GM04503 (cell line): ENCODE measurements at places on chromosomes 1 and 21.

- peak; percentile 47 for DNase-seq
Observed at GRCh38 chr1:233668725-233669294, 54.9 kb downstream of the KCNK1 start.

GRCh38 chr1:228793032-228793431 is 57.8 kb downstream of the RHOU start:
- no peak for DNase-seq

GRCh38 chr21:43662286-43662685 is 2.9 kb downstream of the RRP1B start:
- DNase-seq, result no peak

DNA sequence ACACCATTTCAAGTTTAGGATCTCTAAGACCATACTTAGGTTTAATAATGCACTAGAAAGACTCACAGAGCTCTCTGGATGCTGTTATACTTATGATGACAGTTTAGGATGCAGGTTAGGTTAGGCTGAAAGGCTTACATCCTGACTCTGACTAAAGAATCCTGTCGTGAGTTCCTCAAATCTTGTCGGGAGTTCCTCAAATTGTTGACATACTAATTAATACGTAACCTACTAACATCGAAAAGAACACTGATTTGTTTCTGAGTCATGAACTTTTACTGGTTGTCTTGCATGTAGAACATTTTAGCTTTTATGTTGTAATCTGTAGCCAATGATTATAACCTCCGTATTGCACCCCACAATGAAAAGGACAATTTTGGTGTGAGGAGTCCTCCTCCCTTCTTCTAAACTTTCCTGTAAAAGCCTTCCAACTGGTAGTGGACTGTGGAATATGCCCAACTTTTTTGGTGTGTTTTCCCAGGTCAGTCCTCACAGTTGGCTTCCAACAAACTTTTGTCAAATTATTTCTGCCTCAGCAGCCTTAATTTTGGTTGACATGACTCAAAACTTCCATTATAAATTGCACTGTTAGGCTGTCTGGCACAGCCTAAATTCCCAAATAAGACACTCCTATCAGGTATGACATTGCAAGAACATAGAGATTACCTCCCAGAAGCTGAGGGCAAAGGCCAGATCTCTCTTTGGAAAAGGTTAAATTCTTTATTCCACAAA is 107.9 kb upstream of the PALMD start:
- DNase-seq, result no peak

DNA sequence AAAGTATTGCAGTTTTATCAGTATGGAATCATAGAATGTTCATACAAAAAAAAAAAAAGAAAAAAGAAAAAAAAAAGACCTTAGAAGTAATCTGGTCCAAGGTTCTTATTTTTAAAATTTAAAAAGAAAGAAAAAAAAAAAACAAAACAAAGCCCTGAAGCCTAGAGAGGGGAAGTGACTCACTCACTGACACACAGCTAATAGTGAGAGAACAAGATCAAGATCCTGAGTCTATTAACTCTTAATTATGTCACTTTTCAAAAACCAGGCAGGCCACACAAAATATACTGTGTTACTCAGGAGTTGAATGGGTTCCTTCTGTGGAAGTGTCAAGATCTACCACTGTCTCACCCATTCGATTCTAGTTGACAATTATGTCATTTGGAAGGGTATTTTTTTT is 433.9 kb upstream of the DAB1 start:
- no peak for DNase-seq

GRCh38 chr1:201262963-201263608 is 20.2 kb upstream of the PKP1 start:
- no peak for DNase-seq

DNA sequence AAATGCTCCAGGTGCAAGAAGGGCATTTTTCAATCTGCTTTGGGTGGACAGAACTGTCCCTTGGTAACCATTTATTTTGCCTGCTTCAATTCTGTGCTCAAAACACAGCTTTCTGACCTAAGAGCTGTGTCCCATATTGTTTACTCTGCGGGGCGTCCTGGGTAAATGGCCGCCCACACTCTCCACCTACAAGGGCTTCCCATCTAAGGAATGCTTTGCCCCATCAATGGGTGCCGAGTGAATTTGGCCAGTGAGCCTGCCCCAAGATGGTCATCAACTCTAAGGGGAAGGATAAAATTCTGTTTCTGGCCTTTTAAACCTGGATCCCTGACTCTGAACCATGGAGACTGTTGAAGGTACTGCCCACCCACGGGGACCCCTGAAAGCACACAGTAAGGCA is 55.5 kb upstream of the FAM89A start:
- no peak for DNase-seq

DNA sequence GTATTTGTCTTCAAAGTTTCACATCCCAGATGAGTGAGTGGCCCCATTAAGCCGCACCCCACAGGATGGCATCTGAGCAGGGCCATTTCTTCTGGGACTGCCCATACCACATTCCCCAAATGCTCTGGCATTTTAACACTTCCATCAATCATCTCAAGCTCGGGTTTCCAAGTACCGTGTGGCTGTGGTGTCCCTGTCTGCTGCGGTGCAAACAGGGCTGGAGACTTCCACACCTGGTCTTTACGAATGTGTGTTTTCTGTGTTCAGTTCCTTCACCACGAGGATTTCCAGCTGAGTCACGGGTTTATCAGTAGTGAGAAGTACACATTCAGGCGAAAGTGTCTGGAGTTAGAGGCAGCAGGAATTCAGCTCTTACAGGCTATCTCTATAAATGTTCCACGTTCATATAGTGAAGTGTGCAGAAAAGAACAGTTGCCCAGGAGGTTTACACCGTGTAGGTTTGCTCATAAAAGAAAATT is 195.2 kb downstream of the RHOU start:
- no peak for DNase-seq

GRCh38 chr1:40818264-40818961 is 34.8 kb downstream of the KCNQ4 start:
- DNase-seq, result no peak

- DNase-seq, result no peak
Observed at GRCh38 chr1:11320153-11320936, 47.3 kb downstream of the UBIAD1 start.

GRCh38 chr21:31583498-31583897 is 76.0 kb upstream of the SOD1 start:
- no peak for DNase-seq

- DNase-seq, result no peak
Observed at GRCh38 chr1:61158591-61158990, 76.2 kb downstream of the NFIA start.

- DNase-seq, result no peak
Observed at GRCh38 chr1:197093226-197093885, 26.3 kb upstream of the F13B start.

- DNase-seq, result no peak
Observed at GRCh38 chr1:172960454-172961208, 90.1 kb downstream of the TNFSF18 start.

GRCh38 chr1:30718636-30719405 is 4.6 kb downstream of the MATN1 start:
- DNase-seq, result peak; percentile 82

DNA sequence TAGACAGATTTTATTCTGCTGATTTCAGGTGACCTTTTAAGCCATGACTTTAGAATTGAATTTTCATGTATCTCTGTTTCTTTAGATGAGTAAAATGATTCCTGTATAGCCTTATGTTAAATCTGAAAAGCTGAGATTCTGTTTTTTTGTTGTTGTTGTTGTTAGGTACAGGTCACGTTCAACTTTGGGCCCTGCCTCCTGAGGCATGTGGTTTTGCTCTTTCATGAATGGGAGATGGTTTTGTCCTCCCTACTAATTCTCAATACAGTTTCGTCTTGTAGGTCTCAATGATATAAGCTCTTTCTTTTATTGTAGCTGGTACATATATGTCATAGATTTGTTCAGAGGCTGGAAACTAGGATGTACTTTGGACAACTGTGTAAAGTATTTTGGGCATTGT is 79.6 kb downstream of the CDC14A start:
- DNase-seq, result no peak

- DNase-seq, result no peak
Observed at GRCh38 chr1:205504311-205505075, at the start of gene CDK18. Gene CDK18 (plus strand): TSS chr1:205504669. CDS start chr1:205523168, 18,499 bp downstream.

DNA sequence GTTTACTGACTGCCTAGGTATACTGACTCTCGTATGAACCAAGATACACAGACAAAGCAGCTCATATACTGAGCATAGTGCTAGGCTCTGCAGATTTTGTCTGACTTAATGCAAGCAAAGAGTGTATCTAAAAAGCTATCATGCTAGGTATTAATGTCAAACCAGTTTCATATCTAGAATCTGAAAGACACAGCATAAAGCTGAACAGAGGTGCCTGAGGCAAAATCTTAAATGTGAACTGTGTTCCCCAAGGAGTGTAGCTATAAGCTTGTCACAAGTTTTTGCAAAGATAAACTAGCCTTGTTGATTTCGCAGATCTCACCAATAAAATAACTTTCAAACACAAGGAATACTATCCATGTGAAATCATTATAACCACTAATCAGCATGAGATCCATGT is 18.1 kb downstream of the JAK1 start:
- DNase-seq, result no peak

GRCh38 chr21:17250778-17251241 is 262.0 kb upstream of the CXADR start:
- DNase-seq, result no peak

GRCh38 chr1:115722221-115722620 is 46.3 kb downstream of the CASQ2 start:
- no peak for DNase-seq

DNA sequence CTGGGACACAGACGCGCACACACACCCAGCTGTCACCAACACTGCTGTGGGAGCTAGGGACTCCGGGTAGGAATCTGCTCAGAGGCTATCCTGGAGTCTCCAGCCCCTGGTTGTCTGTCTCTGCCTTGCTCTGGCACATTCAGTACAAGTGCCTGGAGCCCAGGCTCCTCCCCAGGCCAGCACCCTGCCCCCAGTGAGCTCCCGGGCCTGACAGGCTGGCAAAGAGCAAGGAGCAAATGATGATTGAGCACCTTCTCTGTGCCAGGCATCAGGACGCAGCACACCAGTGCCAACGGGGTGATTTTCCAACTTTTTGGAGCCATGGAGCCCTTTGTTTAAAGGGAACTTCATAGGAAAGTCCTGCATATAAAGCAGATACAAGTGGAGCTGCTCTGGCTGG is 6.5 kb downstream of the CNTN2 start:
- DNase-seq, result no peak

DNA sequence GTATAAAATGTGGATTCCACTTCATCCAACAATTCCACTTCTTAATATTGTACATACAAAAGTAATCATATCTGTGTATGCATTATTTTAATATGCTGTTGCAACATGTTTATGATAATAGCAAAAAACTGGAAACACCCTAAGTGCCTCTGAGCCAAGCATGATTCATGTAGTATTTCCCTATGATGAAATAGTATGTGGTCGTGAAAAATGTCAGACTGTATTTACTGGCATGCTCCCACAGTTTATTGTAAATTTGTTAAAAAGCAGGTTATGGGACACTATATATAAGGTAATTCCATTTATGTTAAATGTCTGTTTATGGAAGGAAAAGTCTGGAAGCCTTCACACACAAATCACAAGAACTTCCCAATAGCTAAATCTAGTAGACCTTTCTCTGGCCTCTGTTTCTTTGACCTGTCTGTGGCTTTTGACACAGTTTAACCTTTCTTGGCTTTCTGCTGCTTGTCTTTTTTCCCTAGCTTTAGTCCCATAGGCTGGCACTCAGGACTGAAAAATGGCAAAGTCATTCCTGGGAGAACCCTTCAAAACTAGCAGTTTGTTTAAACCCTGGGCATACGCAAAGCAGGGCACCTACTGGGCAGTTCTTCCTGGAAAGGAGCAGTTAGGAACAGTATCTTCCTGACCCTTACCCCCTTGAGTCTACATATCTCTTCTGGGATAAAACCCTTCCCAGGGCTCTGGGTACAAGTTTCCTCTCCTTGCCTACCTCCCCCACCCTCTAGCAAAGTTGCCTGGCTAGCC is 65.4 kb upstream of the ARTN start:
- no peak for DNase-seq

- DNase-seq, result no peak
Observed at GRCh38 chr21:44552681-44553080, 1.4 kb upstream of the KRTAP10-2 start.

- DNase-seq, result no peak
Observed at GRCh38 chr21:30443226-30443625, 3.2 kb downstream of the KRTAP15-1 start.

DNA sequence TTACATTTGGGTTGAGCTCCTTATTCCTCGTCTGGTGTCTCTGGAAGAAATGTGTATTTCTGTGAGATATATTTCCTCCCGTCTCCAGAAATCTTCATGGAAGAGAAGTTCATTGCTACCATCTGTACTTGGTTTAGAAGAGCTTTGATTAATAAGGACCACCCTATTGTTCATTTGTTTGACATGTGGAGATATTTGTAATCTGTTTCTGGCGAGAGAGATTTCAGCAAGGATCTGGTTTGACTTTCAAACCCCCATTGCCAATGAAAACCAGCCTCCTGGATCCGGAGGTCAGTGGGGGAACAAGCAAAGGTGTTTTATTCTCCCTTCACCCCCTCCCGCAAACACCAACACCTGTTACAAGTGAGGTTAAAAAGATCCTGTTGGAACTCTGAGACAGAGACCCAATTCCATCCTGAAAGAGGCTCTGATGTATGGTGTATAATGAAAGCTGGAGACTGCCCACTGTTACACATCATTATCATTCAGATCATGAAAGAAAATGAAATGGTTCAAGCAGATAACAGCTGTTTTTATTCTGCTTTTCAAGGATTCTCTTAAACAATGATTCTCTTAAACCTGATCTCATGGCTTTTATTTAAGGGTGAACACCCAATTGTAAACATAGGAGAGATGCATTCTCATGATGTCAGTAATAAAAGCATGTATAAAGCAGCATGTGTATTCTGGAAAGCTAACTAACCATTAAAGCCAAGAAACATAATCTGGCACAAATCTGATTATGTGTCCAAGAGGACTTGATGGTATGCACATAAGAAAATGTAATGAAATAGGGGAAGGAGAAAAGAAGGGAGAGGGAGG is 393.5 kb upstream of the ADGRL2 start:
- no peak for DNase-seq

GRCh38 chr1:51726544-51727225 is 109.8 kb downstream of the OSBPL9 start:
- no peak for DNase-seq

DNA sequence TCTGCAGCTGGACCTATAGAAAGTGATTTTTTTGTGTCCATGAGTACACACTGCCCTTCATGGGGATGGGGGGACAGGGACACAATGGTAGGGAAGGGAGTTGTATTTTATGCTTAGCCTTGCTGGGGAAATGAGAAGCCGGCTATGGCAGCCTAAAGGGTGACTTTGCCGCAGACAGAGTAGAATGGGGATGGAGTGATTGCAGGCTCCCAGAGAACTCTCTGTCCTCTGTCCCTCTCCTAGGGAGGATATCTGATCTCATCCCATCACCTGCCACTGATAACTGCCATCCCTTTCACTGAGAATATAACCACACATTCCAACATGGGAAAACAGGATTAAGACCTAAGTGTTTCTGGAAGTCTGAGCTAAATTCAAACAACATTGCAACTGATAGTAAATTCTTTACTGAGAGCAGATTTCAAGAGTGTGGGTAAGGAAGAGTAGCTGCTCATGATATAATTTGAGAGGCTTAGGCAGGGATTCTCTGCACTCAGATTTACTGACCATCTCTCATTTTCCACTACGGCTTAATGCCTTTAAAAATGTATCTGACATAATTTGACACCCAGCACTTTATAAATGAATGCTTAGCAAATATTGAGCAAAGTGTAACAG is 13.9 kb downstream of the SH2D1B start:
- no peak for DNase-seq

- DNase-seq, result no peak
Observed at GRCh38 chr1:25668931-25669573, 52.5 kb downstream of the MAN1C1 start.

GRCh38 chr1:19186001-19186400 is 24.1 kb downstream of the UBR4 start:
- DNase-seq, result no peak
